ENCODE measurements at places on chromosomes 4 and X.

DNA sequence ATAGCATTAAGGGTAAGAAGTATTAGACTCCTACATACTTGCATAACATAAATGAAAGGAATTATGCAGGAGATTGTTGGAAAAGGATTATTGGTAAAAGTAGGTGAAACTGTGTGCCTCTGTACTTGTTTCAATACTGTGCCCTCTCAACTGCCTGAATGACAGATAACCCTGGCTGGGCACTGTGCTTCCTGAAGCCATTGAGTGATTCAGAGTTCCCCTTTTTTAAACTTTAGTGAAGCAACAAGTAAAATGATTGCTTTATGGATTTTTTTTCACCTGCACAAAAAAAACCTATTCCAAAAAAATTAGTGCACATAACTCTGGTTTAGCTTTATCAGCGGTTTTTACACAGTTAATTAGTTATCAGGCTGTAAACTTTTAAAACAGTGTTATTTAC, 204.8 kb downstream of the TRAM1L1 start:
- DNase-seq, result no peak

DNA sequence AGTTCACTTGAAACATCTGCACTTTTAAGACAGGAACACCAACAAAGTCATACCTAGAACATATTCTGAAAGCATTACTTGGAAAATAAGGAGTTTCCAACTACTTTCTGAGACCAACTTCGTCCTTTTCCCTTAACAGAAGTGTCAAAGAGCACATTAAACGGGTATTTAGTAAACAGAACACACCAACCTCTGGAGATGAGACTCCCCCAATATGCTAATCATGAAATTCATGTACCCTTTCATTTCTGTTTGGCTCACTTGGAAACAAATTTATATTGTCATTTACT, 69.2 kb downstream of the NOCT start:
- DNase-seq, result no peak

- no peak for DNase-seq
Measured at GRCh38 chr4:70603856-70604255, 11.8 kb downstream of the AMBN start.

DNA sequence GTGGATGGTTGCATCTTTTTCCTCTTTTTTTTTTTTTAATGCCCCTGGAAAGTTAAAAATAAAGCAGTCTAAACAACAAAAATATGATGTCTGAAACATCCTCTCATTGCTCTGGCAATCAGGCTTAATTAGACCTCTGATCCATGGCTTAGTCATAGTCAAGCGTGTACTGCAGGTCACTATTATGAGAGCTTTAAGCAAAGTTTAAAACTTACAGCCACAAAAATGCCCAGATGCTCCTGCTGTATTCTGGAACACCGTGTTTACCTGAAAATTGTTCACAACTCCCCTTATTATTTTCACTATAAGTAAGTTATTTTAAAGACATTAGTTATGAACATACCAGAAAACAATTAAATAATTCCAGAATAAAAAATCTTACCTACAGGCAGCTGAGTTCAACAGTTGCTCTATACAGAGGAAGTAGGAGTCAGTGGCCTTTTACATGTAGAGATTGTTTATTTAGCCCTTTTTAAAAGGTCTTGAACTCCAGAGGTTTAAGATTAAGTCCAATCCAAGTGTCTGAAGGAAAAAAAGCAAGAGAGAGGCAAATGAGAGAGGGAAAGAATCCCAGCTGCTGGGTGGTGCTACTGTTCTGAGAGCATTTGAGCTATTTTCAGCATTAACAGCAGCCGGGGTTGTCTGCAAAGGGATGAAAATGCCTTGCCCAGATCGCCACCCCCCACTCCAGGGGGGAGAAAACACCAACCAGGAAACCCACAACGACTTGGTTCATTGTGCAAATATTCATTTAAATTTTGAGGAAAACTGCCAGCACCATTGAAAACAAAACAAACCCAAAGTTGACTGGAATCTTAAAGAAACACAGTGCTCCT, 36.9 kb downstream of the SORBS2 start:
- DNase-seq, result no peak
